ENCODE measurements at places on chromosomes 6 and 20. TPM values are rescaled to one million over a fixed set of nuclear protein-coding genes. Genes with fewer than 3 reads are reported as not detected.

GRCh38 chr6:128314190-128314589 lies 206.2 kb downstream of the PTPRK start:
- no peak for ATAC-seq

DNA sequence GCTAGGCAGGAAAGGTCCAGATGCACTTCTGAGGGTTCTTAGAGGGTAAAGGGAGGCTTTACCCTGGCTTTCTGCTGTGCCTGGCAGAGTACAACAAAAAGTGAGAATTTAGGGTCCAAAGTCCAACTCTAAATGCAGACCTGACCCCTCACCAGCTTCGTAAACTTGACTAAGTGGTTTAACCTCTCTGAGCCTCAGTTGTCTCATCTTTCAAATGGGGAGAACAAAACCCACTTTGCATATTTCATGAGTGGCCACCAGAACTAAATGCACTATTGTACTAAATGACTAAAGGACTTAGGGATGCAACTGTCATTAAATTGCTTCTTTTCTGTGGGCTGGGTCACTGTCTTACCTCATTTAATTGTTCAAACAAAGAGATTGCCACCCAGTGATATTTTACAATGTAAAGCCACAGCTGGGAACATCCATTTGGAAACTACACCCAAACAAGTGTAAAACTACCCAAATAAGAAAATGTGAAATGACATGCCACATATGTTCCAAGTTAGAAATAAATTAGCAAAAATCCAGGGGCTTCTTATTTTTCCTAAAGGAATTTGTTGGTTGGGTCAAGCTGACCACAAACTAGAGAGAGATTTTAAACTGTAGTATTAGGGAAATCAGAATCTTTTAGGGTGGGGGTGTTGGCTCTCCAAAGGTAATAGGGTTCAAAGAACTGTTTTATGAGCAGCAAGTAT lies 48.3 kb upstream of the RIN2 start:
- ATAC-seq: no peak

The FOXF2 gene
- total RNA-seq: 0.64 TPM

The AVP gene
- not detected for total RNA-seq

- ATAC-seq: no peak
Measured at GRCh38 chr6:30951907-30952469, 11.2 kb downstream of the MUCL3 start.

The LY86 gene
- 0.48 TPM for total RNA-seq

The PNLDC1 gene
- total RNA-seq: not detected

- ATAC-seq: no peak
Measured at GRCh38 chr6:110990840-110991576, 9.2 kb downstream of the RPF2 start.

The STMN3 gene
- total RNA-seq: 4.6 TPM

The FLRT3 gene
- total RNA-seq: 3.0 TPM

The DPM1 gene
- total RNA-seq: 33.9 TPM

GRCh38 chr20:50574586-50574985 lies 64.4 kb downstream of the PTPN1 start:
- ATAC-seq: no peak

GRCh38 chr6:51992876-51993275 lies 94.5 kb downstream of the PKHD1 start:
- no peak for ATAC-seq

GRCh38 chr20:51934301-51935002 lies 132.1 kb upstream of the SALL4 start:
- no peak for ATAC-seq

DNA sequence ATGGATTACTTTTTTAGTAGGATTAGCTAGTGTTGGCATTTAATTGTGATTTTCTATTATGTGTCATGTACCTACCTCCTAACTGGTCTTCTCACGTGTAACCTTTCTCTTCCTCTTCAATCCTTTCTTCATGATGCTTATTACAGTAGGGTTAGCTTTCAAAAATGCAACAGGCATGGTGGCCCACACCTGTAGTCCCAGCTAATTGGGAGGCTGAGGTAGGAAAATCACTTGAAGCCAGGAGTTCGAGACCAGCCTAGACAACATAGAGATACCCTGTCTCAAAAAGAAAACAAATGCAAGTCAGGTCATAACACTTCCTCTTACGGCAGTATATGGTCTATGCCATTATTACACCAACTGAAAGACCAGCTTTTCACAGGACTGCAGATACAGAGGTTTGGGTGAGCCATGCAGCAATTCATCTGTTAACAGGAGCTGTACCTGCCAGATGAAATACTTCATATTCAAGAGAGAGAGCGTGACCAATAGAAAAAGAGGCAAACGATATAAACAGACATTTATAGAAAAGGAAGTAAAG lies 195.0 kb downstream of the TMEM242 start:
- ATAC-seq: no peak

The HLA-DOB gene
- total RNA-seq: 0.52 TPM

DNA sequence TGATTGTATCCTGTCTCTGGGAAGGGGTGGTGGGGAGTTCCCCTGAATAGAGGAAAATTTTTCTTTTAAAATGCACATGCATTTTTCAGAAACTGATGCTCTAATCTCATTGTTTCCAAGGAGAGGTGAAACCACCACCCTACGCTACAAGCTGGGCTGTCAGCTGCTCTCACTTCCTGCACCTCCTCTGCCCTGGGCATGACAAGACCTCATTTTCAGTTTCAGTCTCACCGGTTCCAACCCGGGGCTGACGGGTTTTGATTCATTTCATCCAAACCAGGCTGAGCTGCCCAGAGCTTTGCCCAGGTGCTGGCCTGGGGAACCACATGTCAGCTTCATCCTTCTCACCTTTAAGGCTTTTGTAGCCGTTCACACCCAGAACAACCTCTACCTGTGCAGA lies 99.7 kb downstream of the EYA2 start:
- peak; percentile 75 for ATAC-seq

- ATAC-seq: peak; percentile 87
Measured at GRCh38 chr20:21622097-21622857, 83.2 kb upstream of the PAX1 start.

DNA sequence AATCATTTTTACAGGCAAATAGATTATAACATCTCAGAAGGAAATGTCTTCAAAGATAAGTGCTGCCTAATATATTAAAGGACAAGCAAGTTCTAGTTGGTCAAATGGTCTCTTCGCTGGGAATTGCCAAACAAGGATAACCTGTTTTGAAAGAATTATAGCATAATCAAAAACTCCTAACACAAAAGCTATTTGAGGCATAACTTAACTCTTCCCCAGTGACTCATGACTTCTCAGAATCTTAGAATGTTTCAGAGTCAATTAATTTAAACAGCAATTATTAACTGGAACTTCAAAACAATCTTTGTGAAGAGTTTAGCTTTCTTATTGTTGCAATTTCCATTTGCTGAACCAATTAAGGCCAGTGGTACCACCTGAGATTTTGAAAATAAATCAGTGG lies 126.6 kb downstream of the MTFR2 start:
- peak; percentile 86 for ATAC-seq

- no peak for ATAC-seq
Measured at GRCh38 chr20:53748821-53749421, 155.3 kb upstream of the ZNF217 start.

DNA sequence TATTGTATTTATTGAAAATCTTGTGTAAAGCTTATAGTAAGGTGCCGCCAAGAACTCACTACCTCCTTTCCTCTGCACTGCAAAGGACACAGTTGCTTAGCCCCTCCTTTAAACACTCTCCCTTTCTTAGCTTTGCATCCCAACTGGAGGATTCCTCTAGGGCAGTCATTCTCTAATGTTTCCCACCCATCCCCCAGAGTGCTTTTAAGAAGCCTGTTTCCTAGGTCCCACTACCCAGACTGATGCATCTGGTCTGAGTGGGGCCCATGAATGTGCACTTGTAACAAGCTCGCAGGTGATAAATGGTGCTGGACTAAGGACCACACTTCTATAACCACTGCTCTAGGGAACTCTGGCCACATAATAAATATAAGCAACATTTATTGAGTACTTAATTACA lies 55.2 kb downstream of the B4GALT5 start:
- ATAC-seq: no peak

GRCh38 chr6:42394881-42395620 lies 56.7 kb downstream of the TRERF1 start:
- ATAC-seq: peak; percentile 42

- no peak for ATAC-seq
Measured at GRCh38 chr6:20474874-20475542, 59.2 kb upstream of the CDKAL1 start.

GRCh38 chr6:143243786-143244185 lies 183.1 kb downstream of the AIG1 start:
- ATAC-seq: peak; percentile 18

The TCF15 gene
- total RNA-seq: not detected

GRCh38 chr6:111527367-111527766 lies 44.3 kb upstream of the REV3L start:
- no peak for ATAC-seq

GRCh38 chr6:4012826-4013225 lies 66.1 kb downstream of the FAM217A start:
- ATAC-seq: no peak

The C6orf52 gene
- total RNA-seq: 0.84 TPM

The CRISP2 gene
- total RNA-seq: not detected

- no peak for ATAC-seq
Measured at GRCh38 chr6:14502551-14502950, 385.0 kb downstream of the CD83 start.

DNA sequence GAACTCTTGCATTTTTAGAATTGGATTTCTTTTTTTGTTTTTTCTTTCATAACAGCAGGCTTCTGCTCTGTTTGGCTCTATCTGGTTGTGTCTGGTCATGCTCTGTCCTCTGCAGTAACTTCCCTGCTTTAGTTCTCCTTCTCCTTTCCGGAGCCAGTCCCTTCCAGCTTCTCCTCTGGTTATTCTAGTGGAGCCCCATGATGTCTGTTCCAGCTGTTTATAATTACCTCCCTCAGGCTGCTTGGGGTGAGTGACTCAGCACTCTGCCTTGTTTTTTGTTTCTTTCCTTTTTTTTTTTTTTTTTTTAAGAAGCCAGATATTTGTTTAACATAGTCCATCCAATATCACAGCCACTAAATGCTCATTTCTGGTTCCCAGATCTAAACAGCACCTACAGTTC lies 409.6 kb downstream of the MAFB start:
- peak; percentile 54 for ATAC-seq

- no peak for ATAC-seq
Measured at GRCh38 chr6:83114164-83114563, 46.7 kb downstream of the DOP1A start.

DNA sequence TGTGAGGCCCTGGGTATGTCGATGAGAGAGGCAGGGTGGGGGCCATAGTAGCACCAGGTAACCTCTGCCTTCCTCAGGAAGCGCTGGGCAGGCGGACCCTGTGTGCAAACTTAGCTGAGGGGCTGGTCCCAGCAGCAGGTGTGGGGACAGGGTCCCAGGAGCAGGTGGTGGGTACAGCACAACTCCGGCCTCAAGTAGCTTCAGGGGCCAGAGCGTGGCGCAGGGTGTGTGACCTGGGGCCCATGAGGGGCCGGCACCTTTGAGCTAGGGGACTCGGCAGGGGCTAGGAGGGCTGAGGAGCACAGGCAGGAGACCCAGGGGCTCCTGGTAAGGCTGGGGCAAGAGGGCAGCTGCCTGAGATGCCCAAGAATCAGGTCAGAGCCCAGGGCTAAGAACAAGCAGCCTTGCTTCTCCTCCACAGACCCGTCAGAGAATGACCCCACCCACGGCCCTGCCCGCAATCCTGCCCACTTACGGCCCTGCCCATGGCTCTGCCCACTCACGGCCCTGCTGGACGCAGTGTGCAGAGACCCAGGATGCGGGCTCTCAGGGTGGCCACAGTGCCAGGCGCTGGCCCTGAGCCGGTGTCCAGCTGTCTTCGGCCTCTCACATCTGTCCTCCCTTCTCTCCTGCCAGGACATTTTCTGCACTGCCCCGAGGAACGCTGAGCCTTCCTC lies 30.9 kb downstream of the CHRNA4 start:
- ATAC-seq: no peak

Measured in esophagus mucosa (tissue), 1 donor.